ENCODE measurements at places on chromosomes 3 and 15.

GRCh38 chr15:31305796-31306425 is 20.7 kb upstream of the KLF13 start:
- no peak for DNase-seq

GRCh38 chr15:25733856-25734679 is 129.1 kb downstream of the ATP10A start:
- no peak for DNase-seq

DNA sequence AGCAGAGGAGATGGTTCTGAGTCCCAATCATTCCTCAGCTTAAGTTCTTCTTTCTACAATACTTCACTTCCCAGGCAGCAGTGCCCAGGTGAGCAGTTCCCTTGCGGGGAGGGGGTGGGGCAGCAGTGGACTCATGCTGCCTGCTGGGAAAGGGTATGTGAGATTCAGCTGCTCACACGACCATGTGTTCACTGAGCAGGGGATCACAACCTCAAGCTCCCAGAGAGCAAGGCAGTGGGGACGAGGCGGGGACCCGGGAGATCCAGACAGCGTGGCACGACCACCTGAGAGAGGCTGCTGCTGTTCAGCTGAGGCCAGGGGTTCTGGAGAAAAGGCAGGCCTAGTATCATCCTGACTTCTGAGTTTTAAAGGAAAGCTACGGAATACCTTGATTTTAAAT is 166.6 kb downstream of the XXYLT1 start:
- DNase-seq = no peak

DNA sequence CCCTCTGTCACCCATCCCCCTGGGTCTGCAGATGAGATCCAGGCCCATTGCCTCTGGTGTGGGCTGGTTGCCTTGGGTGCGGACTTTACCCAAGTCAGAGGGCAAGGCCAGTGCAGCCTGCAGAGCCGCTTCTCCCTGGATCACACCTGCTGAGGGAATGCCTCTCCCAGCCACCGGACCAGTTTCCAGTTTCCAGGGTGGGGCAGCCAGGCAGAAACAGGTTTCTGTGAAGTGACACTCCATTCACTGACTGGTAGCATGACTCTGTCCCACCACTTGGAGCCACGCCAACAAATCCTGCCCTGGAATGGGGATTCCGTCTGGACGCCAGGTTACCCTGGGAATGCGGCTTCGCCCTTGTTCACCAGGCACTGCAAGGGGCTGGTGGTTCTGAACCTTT is 30.0 kb downstream of the PAQR5 start:
- no peak for DNase-seq

- DNase-seq = no peak
Observed at GRCh38 chr15:88878720-88879184, 16.6 kb downstream of the HAPLN3 start.

- no peak for DNase-seq
Observed at GRCh38 chr15:62739082-62739481, 303.5 kb upstream of the TPM1 start.

GRCh38 chr3:53056442-53056841 is 10.6 kb upstream of the SFMBT1 start:
- no peak for DNase-seq

DNA sequence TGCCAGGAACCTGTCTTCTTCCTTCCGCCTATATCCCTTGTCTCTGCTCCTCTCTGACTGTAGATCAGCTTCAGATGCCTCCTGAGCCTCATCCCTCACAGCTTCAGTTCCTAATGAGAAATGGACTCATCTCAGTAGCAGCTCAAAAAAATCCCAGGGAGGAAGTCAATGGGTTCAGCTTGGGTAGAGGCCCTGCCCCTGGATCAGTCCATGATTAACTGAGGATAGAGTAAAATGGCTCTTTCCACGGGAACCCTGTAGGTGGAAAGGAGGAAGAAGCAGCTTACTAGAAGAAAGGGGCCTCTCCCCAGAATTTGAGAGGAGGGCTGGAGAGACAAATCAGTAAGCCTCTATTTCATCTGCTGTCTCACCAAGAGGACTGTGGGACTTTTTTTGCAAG is 26.9 kb upstream of the HCN4 start:
- DNase-seq = no peak

DNA sequence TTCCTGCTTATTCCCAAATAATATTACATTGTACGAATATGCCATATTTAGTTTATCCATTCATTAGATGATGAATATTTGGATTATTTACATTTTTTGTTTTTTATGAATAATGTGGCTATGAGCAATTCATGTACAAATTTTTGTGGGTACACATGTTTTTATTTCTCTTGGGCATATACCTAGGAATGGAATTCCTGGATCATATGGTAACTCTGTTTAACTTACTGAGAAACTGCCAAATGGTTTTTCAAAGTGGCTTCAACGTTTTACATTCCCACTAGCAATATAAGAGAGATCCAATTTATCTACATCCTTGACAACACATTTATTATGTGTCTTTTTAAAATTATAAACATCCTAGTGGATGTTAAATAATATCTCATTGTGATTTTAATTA is 362.0 kb upstream of the TMCO5A start:
- DNase-seq = no peak

DNA sequence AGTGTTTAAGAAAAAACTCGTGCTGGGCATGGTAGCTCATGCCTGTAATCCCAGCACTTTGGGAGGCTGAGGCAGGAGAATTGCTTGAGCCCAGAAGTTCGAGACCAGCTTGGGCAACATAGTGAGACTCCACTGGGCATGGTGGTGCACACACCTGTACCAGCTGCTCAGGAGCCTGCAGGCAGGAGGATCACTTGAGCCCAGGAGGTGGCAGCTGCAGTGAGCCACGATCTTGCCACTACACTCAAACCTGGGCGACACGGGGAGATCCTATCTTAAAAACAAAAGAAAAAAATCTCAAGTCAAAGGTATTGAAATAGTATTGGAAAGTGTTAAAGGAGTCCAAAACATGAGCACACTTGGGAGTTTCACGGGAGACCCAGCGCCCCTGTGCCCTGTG is 14.0 kb downstream of the KLF13 start:
- no peak for DNase-seq

- no peak for DNase-seq
Observed at GRCh38 chr15:38059665-38060064, 125.2 kb downstream of the TMCO5A start.
